ENCODE measurements at places on chromosomes 5 and 9.

GRCh38 chr5:166123717-166124116 is 2167.7 kb upstream of the WWC1 start:
- no peak overlapping the region for H3K27ac ChIP-seq
- no peak overlapping the region for H3K4me3 ChIP-seq
- no peaks in the 10 kb centered on the region for H3K36me3 ChIP-seq
- H3K27me3 ChIP-seq: no peaks in the 10 kb centered on the region
- DNase-seq: no peak

GRCh38 chr9:128218518-128219389 is 15.6 kb downstream of the DNM1 start:
- peak; percentile 91 for DNase-seq
- peak overlapping the region; percentile 80 for H3K4me3 ChIP-seq
- no peaks in the 10 kb centered on the region for H3K36me3 ChIP-seq
- peaks cover 4% of the 10 kb centered on the region for H3K27me3 ChIP-seq
- H3K4me1 ChIP-seq: peaks cover 9% of the 10 kb centered on the region

GRCh38 chr9:75200892-75201470 is 112.7 kb downstream of the OSTF1 start:
- no peak overlapping the region for H3K4me3 ChIP-seq
- no peak overlapping the region for H3K27ac ChIP-seq
- H3K4me1 ChIP-seq: no peaks in the 10 kb centered on the region

DNA sequence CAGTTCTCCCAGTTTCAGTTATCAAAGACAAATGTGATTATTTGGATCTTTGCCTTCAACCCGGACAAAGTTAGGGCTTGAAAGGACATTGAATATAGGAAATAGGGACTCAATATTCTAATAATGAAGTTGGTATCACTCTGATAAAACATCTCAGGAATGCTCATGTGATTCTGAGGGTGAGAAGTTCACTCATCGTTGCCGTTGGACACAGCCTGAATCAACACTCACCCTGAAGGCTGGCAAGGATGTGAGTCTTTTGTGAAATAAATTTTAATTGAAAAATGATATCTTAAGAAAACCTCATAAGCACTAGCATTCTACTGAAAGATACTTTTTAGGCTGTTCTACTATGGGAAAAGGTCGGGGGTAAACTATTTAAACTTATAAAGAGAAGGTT is 44.8 kb upstream of the C9orf72 start:
- no peaks in the 10 kb centered on the region for H3K36me3 ChIP-seq
- H3K27ac ChIP-seq: no peak overlapping the region
- H3K4me3 ChIP-seq: no peak overlapping the region
- H3K27me3 ChIP-seq: peaks cover 31% of the 10 kb centered on the region

DNA sequence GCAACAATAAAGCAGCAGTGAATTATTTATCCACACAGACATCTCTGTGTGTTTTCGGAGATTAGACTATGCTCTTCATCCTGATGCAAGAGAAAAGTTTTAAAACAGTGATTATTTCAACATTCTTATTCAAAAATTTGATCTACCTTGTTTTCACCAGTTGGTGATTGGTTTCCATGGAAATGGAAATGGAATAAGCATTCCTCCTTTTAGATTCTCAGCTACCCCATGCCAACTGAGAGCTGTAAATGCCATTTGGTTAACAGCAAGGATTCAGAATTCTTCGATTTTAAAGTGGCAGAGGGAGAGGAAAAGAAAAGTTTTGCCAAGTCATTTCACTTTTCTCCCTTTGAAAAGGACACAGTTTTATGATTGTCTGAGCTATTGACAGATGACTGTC is 154.7 kb downstream of the PCSK5 start:
- no peaks in the 10 kb centered on the region for H3K27me3 ChIP-seq
- H3K4me1 ChIP-seq: no peaks in the 10 kb centered on the region
- no peak for DNase-seq
- no peak overlapping the region for H3K4me3 ChIP-seq
- H3K36me3 ChIP-seq: no peaks in the 10 kb centered on the region

- peaks cover 5% of the 10 kb centered on the region for H3K27me3 ChIP-seq
- H3K4me1 ChIP-seq: peaks cover 13% of the 10 kb centered on the region
- H3K36me3 ChIP-seq: no peaks in the 10 kb centered on the region
- no peak overlapping the region for H3K4me3 ChIP-seq
These were observed 2.3 kb upstream of the TSC1 start for GRCh38 chr9:132946631-132947295.

- no peak for DNase-seq
- peaks cover 12% of the 10 kb centered on the region for H3K27me3 ChIP-seq
- H3K4me3 ChIP-seq: no peak overlapping the region
- H3K27ac ChIP-seq: no peak overlapping the region
- peaks cover 56% of the 10 kb centered on the region for H3K4me1 ChIP-seq
These were observed 83.9 kb downstream of the PTPN3 start for GRCh38 chr9:109414125-109414785.

DNA sequence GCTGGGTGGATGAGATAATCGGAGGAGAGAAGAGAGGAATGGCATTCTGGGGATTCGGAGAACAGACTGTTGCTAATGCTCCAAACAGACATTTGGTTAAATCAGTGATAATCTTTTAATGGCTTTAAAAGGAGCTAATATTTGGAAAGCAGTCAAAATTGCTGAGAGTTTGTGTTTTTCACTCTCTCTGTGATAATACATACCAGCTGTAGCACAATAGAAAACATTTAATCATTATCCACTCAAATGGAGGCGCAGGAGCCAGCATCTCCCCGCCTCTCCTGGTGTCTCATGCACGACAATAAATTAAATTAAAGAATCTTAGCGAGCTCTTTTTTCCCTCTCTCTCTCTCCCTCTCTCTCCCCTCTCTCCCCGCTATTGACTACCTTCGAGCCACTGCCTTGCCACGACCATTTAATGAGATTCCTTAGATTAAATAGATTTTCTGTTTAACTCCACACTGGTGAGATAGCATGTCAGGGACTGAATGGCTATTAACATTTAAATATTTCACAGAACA is 268.6 kb upstream of the MVB12B start:
- DNase-seq: no peak
- no peak overlapping the region for H3K4me3 ChIP-seq
- H3K4me1 ChIP-seq: no peaks in the 10 kb centered on the region
- H3K27me3 ChIP-seq: peaks cover 39% of the 10 kb centered on the region

DNA sequence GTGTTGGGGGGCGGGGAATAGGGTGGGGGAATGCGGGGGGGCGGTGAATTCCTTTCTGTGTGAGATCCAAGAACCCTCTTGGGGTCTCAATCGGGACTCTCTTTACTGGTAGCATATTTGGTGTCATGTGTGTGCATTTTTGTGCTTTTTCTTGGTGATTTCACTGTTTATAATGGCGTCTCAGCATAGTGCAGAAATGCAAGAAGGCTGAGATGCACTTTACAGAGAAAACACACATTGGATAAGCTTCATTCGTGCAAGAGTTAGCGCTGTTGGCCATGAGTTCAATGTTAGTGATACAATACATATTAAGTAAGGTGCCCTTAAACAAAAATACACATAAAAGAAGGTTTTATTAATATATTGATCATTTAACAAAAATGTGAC is 771 bp upstream of the ENTPD8 start:
- no peak for DNase-seq
- no peak overlapping the region for H3K27ac ChIP-seq
- H3K27me3 ChIP-seq: peaks cover 32% of the 10 kb centered on the region
- H3K4me3 ChIP-seq: peak overlapping the region; percentile 75
- peaks cover under 1% of the 10 kb centered on the region for H3K36me3 ChIP-seq

- H3K36me3 ChIP-seq: no peaks in the 10 kb centered on the region
- no peak overlapping the region for H3K4me3 ChIP-seq
- H3K4me1 ChIP-seq: no peaks in the 10 kb centered on the region
These were observed 488.0 kb downstream of the PRELID2 start for GRCh38 chr5:145347026-145347616.

GRCh38 chr5:41503860-41504259 is 6.5 kb downstream of the PLCXD3 start:
- no peak overlapping the region for H3K4me3 ChIP-seq
- DNase-seq: no peak
- no peaks in the 10 kb centered on the region for H3K36me3 ChIP-seq
- peaks cover 5% of the 10 kb centered on the region for H3K27me3 ChIP-seq
- no peak overlapping the region for H3K27ac ChIP-seq
- no peaks in the 10 kb centered on the region for H3K4me1 ChIP-seq

DNA sequence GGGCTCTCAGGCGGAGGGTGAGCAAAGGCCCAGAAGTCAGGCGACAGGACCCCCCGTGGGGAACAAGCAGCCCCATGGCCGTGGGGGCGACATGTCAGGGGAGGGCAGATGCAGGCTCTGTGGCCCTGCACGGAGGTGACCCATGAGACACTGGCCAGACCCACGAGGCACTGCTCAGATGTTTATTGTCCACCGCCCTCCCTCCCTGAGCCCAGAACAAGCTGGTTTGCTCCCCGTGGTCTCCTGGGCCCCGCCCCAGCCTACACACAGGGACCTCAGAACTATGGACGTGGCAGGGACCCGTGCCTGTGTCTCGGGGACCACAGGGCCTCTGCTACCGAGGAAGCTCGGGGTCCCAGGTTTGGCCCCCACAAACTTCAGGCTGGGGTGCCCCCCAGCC is 1.9 kb downstream of the FUT7 start:
- peak overlapping the region; percentile 78 for H3K27ac ChIP-seq
- peaks cover 50% of the 10 kb centered on the region for H3K4me1 ChIP-seq
- peak overlapping the region; percentile 64 for H3K4me3 ChIP-seq
- H3K27me3 ChIP-seq: no peaks in the 10 kb centered on the region
- DNase-seq: no peak

- peaks cover 53% of the 10 kb centered on the region for H3K36me3 ChIP-seq
- DNase-seq: no peak
- H3K4me1 ChIP-seq: peaks cover 40% of the 10 kb centered on the region
- no peak overlapping the region for H3K27ac ChIP-seq
These were observed 98.7 kb downstream of the TLE4 start for GRCh38 chr9:79670269-79670961.

DNA sequence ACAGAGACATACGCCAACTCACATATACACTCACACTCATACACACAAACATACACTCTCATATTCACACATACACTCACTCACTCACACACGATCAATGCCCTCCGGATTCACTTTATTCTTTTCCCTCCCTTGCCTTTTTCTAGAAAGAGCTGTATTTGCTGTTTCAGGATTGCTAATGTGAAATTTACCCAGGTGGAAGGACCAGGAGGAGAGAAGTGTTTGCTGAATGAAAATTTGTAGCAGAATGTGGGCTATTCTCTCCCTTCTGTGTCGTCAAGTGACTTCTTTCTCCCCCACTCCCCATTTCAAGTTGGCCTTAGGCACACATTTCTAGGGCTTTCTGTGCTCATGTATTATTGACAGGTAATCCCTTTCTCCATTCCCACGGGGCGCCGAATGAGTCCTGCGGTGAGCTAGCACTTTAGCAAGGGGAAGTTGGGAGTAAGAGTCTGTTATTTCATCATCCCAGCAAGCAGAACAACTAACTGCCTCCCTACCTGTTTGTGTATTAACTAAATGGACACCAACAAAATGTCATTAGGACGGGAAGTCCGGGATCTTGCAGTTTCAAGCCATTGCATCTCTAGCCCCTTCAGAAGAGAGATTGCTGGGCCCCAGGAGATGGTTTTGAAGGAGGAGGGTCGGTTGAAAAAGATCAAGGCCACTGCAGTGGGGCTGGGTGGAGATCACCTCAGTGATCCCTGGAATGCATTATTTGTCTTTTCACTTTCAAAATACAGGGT is 97.1 kb upstream of the TAF11L2 start:
- H3K27me3 ChIP-seq: peaks cover 7% of the 10 kb centered on the region
- no peak overlapping the region for H3K4me3 ChIP-seq
- H3K27ac ChIP-seq: no peak overlapping the region
- peaks cover 4% of the 10 kb centered on the region for H3K36me3 ChIP-seq
- peaks cover 36% of the 10 kb centered on the region for H3K4me1 ChIP-seq

DNA sequence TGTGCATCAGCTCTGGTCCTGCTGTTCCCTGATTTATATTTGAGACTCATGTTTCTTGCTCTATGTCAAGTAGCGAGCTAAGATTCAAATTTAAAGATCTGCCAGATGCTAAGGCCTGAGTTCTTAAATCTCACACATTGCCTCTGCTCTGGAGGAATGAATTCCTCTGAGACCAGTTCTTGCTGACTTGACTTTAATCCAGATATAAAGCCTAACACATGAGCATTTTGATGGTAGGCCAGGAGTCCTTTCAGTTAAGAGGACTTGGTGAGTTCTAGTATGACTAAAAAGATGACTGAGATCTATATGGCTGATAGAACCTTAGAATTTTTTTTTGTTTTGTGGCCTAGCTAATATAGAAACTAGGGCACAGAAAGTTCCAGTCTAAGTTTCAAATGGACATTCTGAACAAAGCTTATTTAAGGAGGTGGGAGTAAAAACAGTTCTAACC is 1.3 kb upstream of the INIP start:
- H3K36me3 ChIP-seq: no peaks in the 10 kb centered on the region
- no peaks in the 10 kb centered on the region for H3K27me3 ChIP-seq
- H3K4me3 ChIP-seq: no peak overlapping the region
- H3K4me1 ChIP-seq: peaks cover 2% of the 10 kb centered on the region

DNA sequence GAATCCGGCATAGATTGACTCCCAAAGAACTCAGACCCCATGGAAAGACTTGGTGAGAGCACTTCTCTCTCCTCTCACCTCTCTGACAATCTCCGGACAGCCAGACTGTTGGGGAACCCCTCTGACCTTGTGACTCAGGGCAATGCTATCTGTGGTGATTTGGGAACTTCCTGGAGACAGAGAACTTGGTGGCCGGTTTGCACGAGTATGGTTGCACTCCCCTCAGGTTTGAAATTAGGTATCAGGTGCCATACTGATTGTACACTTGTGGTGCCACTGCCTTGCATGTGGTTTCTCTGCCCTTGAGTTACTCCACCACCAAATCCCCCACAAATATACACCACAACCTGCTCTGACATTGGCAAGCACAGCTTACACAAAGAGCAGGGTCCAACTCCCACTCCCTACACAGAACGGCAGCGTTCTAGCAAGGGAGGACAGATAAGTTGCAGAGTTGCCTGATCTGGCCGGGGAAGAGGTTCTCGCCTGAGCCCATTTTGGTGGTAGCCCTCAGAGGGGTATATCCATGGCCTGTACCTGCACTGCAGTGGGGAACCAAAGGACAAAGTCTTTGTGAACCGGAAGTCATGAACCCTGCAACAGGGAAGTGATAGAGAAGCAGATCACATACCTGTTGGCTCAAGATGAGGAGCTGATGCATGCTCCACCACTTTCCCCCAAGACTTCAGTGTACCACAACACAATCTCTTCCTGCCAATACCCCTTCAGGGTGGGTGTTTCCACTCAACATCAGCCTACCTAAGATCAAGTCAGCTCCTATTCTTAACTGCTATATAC is 255.1 kb downstream of the MCTP1 start:
- no peaks in the 10 kb centered on the region for H3K36me3 ChIP-seq
- no peaks in the 10 kb centered on the region for H3K27me3 ChIP-seq
- H3K4me3 ChIP-seq: no peak overlapping the region
- no peak for DNase-seq
- H3K4me1 ChIP-seq: peaks cover 8% of the 10 kb centered on the region
- no peak overlapping the region for H3K27ac ChIP-seq

DNA sequence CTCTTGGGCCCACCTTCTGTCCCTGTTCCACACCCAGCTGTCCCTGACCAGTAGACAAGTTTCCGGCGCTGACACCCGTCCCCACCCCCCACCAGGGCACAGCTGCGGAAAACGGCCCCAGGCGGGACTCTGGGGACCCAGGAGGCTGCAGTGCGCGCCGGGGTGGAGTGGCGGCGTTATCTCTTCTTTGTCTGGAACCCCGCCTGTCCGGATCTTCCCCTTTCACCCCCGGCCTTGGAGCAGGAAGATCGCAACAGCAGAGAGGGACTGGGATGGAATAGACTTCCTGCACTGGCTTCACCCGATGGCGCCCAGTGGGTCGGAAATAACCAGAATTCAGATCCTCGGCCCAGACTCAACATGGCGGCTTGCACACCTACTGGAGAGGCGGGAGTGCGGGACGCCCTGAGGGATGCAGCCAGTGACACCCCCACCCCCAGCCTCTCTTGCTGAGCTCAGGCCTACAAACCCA is 4.7 kb downstream of the PAX5 start:
- peak overlapping the region; percentile 97 for H3K27ac ChIP-seq
- peak overlapping the region; percentile 89 for H3K4me3 ChIP-seq
- H3K36me3 ChIP-seq: peaks cover 67% of the 10 kb centered on the region
- H3K27me3 ChIP-seq: no peaks in the 10 kb centered on the region
- H3K4me1 ChIP-seq: peaks cover 58% of the 10 kb centered on the region

Data from stimulated activated naive B cell treated with anti-CD40 and anti-IgM and Interleukin-4, amounts not matched to agents 10 μg/mL and 1 μg/mL and 100 μg/mL, for 72 hours (primary cell).